ENCODE measurements at places on chromosomes 7 and 10. TPM values are rescaled to one million over a fixed set of nuclear protein-coding genes. Genes with fewer than 3 reads are reported as not detected.

IL6 gene
- not detected for polyA plus RNA-seq

OPN4 gene
- polyA plus RNA-seq, result not detected

SLC13A1 gene
- not detected for polyA plus RNA-seq

GDF10 gene
- polyA plus RNA-seq, result 32.1 TPM

ASZ1 gene
- polyA plus RNA-seq, result not detected

CDHR1 gene
- 0.85 TPM for polyA plus RNA-seq

WDFY4 gene
- polyA plus RNA-seq, result not detected

CDHR3 gene
- polyA plus RNA-seq, result 3.6 TPM

RASA4B gene
- 10.8 TPM for polyA plus RNA-seq

GIMAP2 gene
- 1.0 TPM for polyA plus RNA-seq

HEPACAM2 gene
- polyA plus RNA-seq, result not detected

EGR2 gene
- not detected for polyA plus RNA-seq

FAM25C gene
- not detected for polyA plus RNA-seq

FFAR4 gene
- polyA plus RNA-seq, result not detected

PON1 gene
- not detected for polyA plus RNA-seq

METTL27 gene
- polyA plus RNA-seq, result 1.1 TPM

WDR11 gene
- polyA plus RNA-seq, result 23.5 TPM

KBTBD2 gene
- polyA plus RNA-seq, result 46.7 TPM

PRPS1L1 gene
- polyA plus RNA-seq, result not detected

VIPR2 gene
- not detected for polyA plus RNA-seq

TMEM196 gene
- polyA plus RNA-seq, result not detected

NANOS1 gene
- 1.4 TPM for polyA plus RNA-seq

PON3 gene
- 0.32 TPM for polyA plus RNA-seq

ABCA13 gene
- polyA plus RNA-seq, result not detected

IFIT2 gene
- 1.8 TPM for polyA plus RNA-seq

GFRA1 gene
- 12.0 TPM for polyA plus RNA-seq

All from Purkinje cell (primary cell).